ENCODE measurements at places on chromosomes 4 and X.

- DNase-seq = no peak
- no peaks in the 10 kb centered on the region for H3K4me1 ChIP-seq
- no peak overlapping the region for H3K27ac ChIP-seq
These were observed 881.0 kb downstream of the PCDH18 start for GRCh38 chr4:136651278-136651667.

DNA sequence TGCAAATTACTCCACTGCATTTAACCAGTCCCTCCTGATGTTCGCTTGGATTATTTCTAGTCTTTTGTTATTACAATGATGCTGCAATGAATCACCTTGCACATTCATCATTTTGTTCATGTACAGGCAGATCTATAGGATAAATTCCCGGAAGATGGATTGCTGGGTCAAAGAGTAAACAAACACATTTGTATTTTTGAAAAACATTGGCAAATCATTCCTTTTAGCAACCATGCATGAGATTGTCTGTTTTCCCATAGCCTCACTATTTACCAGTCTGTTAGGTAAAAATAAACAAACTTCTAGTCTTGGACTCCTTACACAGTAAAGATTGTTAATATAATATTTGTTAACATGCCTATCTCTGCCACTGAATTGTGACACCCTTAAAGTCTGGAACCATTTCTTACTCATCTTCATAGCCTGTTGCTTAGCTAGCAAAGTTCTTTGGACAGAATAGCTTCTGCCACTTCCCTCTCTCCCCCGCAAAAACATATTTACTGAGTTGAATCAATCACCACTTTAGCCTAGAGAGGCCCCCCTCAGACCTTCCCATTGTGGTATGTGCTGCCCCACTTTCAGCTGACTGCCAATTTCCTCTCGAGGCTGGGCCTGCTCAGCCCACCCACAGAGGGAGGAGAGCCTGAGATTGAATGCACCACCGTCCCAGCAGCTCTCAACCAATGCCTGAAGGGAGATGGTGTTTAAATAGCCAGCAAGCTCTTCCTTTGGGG lies 108.4 kb upstream of the ATXN3L start:
- H3K4me1 ChIP-seq = peaks cover 21% of the 10 kb centered on the region
- H3K4me3 ChIP-seq = no peak overlapping the region
- no peak overlapping the region for H3K27ac ChIP-seq
- H3K27me3 ChIP-seq = no peaks in the 10 kb centered on the region
- H3K36me3 ChIP-seq = no peaks in the 10 kb centered on the region

- H3K36me3 ChIP-seq = peaks cover 8% of the 10 kb centered on the region
- H3K4me3 ChIP-seq = peak overlapping the region; percentile 54
- H3K27ac ChIP-seq = peak overlapping the region; percentile 91
- H3K4me1 ChIP-seq = peaks cover 14% of the 10 kb centered on the region
- no peaks in the 10 kb centered on the region for H3K27me3 ChIP-seq
- no peak for DNase-seq
These were observed 957 bp downstream of the TIMM17B start for GRCh38 chrX:48896611-48897011.

- no peak overlapping the region for H3K4me3 ChIP-seq
- no peak for DNase-seq
- H3K4me1 ChIP-seq = peaks cover 13% of the 10 kb centered on the region
- no peaks in the 10 kb centered on the region for H3K27me3 ChIP-seq
- H3K36me3 ChIP-seq = peaks cover 16% of the 10 kb centered on the region
- H3K27ac ChIP-seq = no peak overlapping the region
These were observed 37.2 kb downstream of the EIF4E start for GRCh38 chr4:98891478-98892337.

DNA sequence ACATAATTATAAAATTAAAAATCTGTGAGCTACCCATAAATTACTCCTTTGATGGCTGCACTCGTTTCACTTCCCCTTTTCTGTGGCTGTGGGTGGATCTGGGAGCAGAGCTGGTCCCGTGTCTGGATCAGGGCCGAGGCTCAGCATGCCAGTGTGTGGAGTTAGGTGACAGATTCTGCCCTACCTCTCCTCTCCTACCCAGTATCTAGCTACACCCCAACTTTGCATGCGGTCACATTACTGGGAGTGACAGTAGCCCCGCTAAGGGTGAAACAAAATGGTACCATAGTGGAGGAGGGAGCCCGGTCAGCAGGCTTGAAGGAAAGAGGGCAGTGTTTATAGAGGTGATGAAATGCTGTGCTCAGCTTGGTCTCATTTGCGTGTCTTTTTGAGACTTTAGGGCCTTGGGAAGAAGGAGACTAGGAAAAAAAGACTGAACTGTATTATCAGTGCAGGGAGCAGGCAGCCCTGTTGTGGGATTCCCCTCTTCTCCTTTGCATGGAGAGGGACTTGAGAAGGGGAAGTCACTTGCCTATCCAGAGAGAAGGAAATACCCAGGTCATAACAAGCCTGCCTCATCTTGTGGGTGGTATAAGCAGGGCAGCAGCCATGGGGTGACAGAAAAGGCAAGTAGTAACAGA lies 48.4 kb downstream of the ARHGAP10 start:
- DNase-seq = no peak
- H3K4me1 ChIP-seq = peaks cover 65% of the 10 kb centered on the region
- H3K36me3 ChIP-seq = no peaks in the 10 kb centered on the region
- H3K27ac ChIP-seq = no peak overlapping the region
- H3K27me3 ChIP-seq = no peaks in the 10 kb centered on the region
- no peak overlapping the region for H3K4me3 ChIP-seq

- DNase-seq = no peak
- no peaks in the 10 kb centered on the region for H3K36me3 ChIP-seq
- no peak overlapping the region for H3K27ac ChIP-seq
- H3K4me3 ChIP-seq = no peak overlapping the region
- no peaks in the 10 kb centered on the region for H3K4me1 ChIP-seq
These were observed 318.7 kb downstream of the SLC7A11 start for GRCh38 chr4:137923494-137923893.

DNA sequence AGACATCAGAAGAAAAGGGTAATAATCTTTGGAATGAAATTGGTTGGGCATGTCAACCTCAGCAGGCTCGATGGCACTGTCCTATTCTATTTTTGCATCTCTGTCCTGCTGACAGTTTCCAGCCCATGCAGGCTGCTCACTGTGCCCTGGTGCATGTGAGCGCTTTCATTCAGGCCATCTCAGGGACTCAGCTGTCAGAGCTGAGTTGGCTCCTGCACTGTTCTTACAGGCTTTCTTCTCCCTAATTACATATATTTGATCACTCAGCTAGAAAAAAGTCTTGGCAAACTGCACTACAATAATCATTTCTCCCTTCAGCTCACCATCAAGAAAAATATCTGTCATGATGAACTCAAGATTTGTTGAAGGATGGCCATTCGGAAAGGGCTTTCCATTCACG lies 84.7 kb downstream of the RASL11B start:
- DNase-seq = no peak
- no peaks in the 10 kb centered on the region for H3K4me1 ChIP-seq
- no peaks in the 10 kb centered on the region for H3K27me3 ChIP-seq
- no peak overlapping the region for H3K4me3 ChIP-seq
- H3K27ac ChIP-seq = no peak overlapping the region

- no peaks in the 10 kb centered on the region for H3K36me3 ChIP-seq
- no peak overlapping the region for H3K27ac ChIP-seq
- H3K4me1 ChIP-seq = no peaks in the 10 kb centered on the region
- H3K27me3 ChIP-seq = no peaks in the 10 kb centered on the region
- no peak for DNase-seq
These were observed 317.5 kb upstream of the RASGEF1B start for GRCh38 chr4:81789158-81789557.

- no peak for DNase-seq
- no peak overlapping the region for H3K27ac ChIP-seq
- no peaks in the 10 kb centered on the region for H3K4me1 ChIP-seq
- H3K36me3 ChIP-seq = no peaks in the 10 kb centered on the region
These were observed 5.2 kb upstream of the PGRMC1 start for GRCh38 chrX:119230850-119231249.

DNA sequence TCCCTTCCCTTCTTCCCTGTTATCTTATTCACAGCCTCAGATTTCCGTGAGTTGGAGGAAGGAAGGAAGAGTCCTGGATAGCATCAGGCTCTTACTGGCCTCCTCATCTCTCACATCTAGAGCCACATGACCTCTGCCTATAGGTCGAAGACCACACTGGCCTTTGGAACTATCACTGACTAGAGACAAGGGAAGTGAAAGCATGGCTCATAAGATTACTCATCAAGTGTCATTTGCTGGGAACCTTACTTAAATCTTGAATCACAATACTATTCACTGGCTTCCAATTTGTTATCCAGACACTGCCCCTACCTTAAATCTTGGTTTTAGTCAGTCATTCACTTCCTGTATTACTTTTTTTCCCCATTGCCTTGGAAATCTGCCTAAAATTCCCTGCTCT lies 61.6 kb upstream of the MTMR8 start:
- no peaks in the 10 kb centered on the region for H3K4me1 ChIP-seq
- no peak overlapping the region for H3K27ac ChIP-seq
- H3K36me3 ChIP-seq = no peaks in the 10 kb centered on the region
- H3K4me3 ChIP-seq = no peak overlapping the region

- H3K4me1 ChIP-seq = peaks cover 7% of the 10 kb centered on the region
- DNase-seq = no peak
- H3K27ac ChIP-seq = no peak overlapping the region
- no peak overlapping the region for H3K4me3 ChIP-seq
These were observed 48.5 kb downstream of the ZCCHC12 start for GRCh38 chrX:118872102-118872566.

- H3K36me3 ChIP-seq = no peaks in the 10 kb centered on the region
- no peak for DNase-seq
- peaks cover 12% of the 10 kb centered on the region for H3K4me1 ChIP-seq
- no peaks in the 10 kb centered on the region for H3K27me3 ChIP-seq
- H3K4me3 ChIP-seq = no peak overlapping the region
- H3K27ac ChIP-seq = no peak overlapping the region
These were observed 249.5 kb downstream of the PTTG2 start for GRCh38 chr4:38209654-38210053.

GRCh38 chrX:12961196-12961718 lies 13.7 kb upstream of the TMSB4X start:
- no peak overlapping the region for H3K4me3 ChIP-seq
- peaks cover 8% of the 10 kb centered on the region for H3K4me1 ChIP-seq
- H3K27me3 ChIP-seq = no peaks in the 10 kb centered on the region

DNA sequence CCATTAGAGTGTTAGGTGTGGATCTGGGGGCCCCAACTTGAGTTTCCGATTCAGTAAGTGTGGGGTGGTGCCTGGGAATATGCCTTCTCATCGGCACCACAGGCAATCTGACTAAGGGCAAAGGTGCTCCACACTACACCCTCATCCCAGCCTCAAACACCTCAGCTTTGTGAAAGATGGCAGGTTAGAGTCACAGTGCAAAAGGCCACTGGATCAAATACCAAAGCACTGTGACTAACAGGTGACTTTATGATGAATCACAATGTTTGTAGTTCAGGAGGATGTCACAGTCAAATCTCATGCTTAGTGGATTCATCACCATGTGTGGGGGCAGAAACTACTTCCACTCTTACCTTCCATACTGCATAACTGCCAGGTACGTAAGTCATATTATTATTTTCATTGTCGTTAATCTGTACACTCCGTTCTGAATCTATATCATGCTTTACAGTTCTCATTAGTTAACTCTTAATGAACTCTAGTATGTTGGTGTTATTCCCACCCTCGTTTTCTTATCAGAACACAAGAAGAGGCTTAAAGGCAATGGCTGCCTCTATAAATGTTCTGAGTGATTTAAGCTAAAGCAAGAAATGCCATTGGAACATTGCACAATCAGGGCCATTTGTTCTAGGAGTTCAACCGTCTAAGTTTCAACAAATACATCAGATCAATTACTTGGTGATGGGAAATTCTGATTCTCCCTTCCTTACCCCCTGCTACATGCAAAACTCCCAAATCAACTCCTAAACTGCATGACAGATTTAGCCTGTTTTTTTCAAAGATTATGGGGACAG lies 50.2 kb downstream of the PRKG2 start:
- H3K4me1 ChIP-seq = peaks cover 13% of the 10 kb centered on the region
- DNase-seq = no peak
- no peak overlapping the region for H3K4me3 ChIP-seq

DNA sequence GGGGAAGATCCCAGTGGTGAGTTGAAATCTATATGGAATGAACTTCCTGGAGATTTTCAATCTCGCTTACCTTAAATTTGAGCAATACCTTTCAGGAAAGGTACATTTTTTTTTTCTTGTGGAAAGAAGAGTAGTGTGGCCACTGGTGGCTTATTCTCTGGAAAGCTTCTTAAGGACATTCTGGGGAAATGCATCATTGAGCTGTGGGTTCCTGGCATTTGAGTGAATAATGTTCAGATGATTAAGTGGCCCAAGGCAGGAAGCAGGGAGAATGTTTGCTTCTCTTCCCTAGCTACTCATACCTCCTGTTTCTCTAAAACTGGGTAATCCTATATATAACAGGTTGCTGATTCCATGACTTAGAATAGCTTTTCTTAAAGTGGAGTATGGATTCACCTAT lies 31.8 kb downstream of the STAG2 start:
- no peak overlapping the region for H3K27ac ChIP-seq
- no peaks in the 10 kb centered on the region for H3K36me3 ChIP-seq
- no peak for DNase-seq
- no peaks in the 10 kb centered on the region for H3K4me1 ChIP-seq
- no peaks in the 10 kb centered on the region for H3K27me3 ChIP-seq

DNA sequence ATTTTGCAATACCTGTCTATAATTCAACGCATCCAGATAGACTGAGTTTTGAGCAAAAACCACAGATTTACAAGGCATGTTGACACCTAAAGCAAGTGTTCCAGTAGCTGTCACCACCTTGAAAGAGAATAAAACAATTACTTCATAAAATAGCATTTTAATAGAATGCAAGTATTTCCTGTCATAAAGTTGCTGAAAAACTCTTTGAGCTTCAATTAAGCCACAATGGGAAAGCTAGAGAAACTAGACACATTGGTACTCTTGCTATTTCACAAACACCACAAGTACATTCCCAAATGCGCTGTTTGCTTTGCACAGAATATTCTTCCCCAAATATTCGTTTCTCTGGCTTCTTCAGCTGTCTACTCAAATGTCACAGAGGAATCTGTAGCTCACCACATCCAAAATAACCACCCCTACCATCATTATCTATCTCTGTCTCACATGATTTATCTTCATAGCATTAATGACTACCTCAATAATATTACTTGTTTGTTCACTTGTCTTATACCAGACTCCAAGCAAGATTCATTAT lies 70.3 kb downstream of the DDX60 start:
- no peaks in the 10 kb centered on the region for H3K27me3 ChIP-seq
- no peak overlapping the region for H3K4me3 ChIP-seq
- no peaks in the 10 kb centered on the region for H3K36me3 ChIP-seq
- DNase-seq = no peak
- no peaks in the 10 kb centered on the region for H3K4me1 ChIP-seq

DNA sequence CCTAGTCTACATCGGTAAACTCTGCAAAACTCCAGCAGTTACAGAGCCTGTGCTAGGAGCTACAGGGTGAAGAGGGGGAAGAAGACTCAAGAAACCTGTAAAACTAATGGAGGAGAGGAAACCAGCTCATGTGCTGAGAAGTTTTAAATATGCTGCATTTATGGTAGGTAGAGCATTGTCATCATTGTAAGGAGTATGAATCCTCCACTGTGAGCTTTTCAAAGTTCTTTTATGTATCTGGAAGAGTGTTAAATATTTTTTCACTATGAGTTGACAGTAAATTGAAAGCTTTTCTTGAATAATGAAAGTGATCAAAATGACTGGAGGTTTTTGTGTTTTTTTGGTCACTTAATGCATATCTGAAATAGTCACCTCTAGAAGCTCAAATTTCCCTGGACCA lies 46.2 kb downstream of the SEPTIN11 start:
- no peaks in the 10 kb centered on the region for H3K36me3 ChIP-seq
- H3K4me1 ChIP-seq = no peaks in the 10 kb centered on the region
- H3K4me3 ChIP-seq = no peak overlapping the region
- no peak overlapping the region for H3K27ac ChIP-seq
- H3K27me3 ChIP-seq = no peaks in the 10 kb centered on the region

- H3K4me1 ChIP-seq = no peaks in the 10 kb centered on the region
- no peaks in the 10 kb centered on the region for H3K27me3 ChIP-seq
- DNase-seq = no peak
- no peak overlapping the region for H3K4me3 ChIP-seq
These were observed 984.9 kb upstream of the INTU start for GRCh38 chr4:126647756-126648397.
